Tibial artery (tissue), 4 donors: ENCODE measurements at places on chromosomes 11 and 22.

DNA sequence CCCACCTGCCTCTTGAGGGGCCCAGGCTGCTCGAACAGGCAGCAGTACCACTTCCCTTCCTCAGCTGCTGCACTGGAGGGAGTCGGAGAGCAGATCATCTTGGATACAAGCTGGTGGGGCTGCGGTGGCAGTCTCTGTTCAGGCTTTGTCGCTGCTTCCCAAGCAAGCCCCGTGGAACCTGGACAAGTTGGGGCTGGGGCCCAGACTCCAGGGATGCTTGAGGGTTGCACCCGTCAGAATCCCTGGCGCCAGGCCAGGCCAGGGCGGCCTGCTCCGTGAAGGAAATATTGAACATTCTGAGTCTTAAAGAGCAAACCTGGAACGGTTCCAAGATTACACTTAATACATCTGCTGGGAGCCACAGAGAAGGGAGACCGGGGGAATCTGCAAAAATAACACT lies 310.1 kb upstream of the SORL1-AS1 start:
- H3K27me3 ChIP-seq, result no peaks in the 10 kb centered on the region
- H3K4me3 ChIP-seq, result no peak overlapping the region
- peaks cover 12% of the 10 kb centered on the region for H3K4me1 ChIP-seq
- no peak for DNase-seq
- H3K36me3 ChIP-seq, result no peaks in the 10 kb centered on the region
- H3K27ac ChIP-seq, result no peak overlapping the region

- DNase-seq, result no peak
- no peak overlapping the region for H3K4me3 ChIP-seq
- no peaks in the 10 kb centered on the region for H3K4me1 ChIP-seq
- H3K27ac ChIP-seq, result no peak overlapping the region
- H3K36me3 ChIP-seq, result no peaks in the 10 kb centered on the region
Observed at GRCh38 chr22:43400449-43400848, 11.4 kb upstream of the MPPED1 start.

GRCh38 chr11:77046060-77046501 lies 11.9 kb downstream of the B3GNT6 start:
- no peak overlapping the region for H3K4me3 ChIP-seq
- H3K4me1 ChIP-seq, result peaks cover 7% of the 10 kb centered on the region
- H3K27ac ChIP-seq, result no peak overlapping the region
- peaks cover 42% of the 10 kb centered on the region for H3K27me3 ChIP-seq
- no peak for DNase-seq

DNA sequence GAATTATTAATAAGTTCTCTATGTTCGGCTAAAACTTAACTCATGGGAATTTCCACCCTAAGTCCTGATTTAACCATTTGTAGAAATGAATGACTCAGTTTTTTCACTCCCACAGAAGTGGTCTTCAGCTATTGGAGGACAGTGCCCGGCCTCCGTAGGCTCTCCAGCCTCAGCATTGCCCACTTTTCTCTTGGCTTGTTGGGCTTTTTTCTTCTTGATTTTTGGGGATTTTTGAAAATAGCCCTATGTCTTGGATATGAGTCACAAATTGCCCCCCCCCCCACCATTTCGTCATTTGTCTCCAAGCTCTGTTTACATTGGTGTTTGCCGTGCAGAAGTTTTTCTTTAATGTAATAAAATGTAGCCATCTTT lies 66.7 kb downstream of the PACS1 start:
- H3K27ac ChIP-seq, result no peak overlapping the region
- DNase-seq, result no peak
- H3K4me1 ChIP-seq, result peaks cover 5% of the 10 kb centered on the region

DNA sequence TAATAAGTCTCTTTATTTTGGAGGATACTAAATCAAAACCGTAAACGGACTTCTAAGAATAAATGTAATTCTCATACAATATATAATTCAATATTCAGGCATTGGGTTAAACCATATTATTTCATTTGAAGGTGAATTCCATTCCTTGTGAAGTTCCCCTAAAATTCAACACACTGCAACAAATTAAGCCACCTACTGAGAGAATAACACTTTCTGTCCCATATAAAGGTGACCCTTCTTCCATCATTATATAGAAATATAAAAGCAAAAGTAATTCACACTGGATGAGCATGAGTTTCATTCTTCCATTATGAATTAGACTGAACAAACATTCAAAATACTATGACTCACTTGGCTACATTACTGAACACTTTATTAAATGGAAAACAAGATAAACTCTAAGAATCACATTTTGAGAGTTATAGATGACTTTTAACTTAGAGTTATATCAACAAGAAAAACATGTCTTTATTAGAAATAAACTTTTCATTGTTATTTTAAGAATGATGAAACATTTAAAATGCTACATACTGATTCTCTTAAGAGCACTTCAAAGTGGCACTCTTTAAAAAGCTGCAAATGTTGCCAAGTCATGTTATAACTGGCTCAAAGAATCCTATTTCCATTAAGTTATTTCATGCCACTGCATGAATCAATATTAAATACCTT lies 2.8 kb downstream of the SESN3 start:
- H3K4me3 ChIP-seq, result peak overlapping the region; percentile 97
- H3K4me1 ChIP-seq, result peaks cover 12% of the 10 kb centered on the region
- H3K27me3 ChIP-seq, result no peaks in the 10 kb centered on the region
- DNase-seq, result no peak
- H3K27ac ChIP-seq, result peak overlapping the region; percentile 80

GRCh38 chr22:30675436-30675835 lies 7.8 kb upstream of the DUSP18 start:
- no peak overlapping the region for H3K27ac ChIP-seq
- no peak overlapping the region for H3K4me3 ChIP-seq
- DNase-seq, result no peak
- H3K4me1 ChIP-seq, result no peaks in the 10 kb centered on the region

GRCh38 chr11:95867105-95867504 lies 56.8 kb downstream of the MTMR2 start:
- H3K36me3 ChIP-seq, result peaks cover 6% of the 10 kb centered on the region
- no peaks in the 10 kb centered on the region for H3K4me1 ChIP-seq
- no peak for DNase-seq
